ENCODE measurements at places on chromosomes 1 and 21.

DNA sequence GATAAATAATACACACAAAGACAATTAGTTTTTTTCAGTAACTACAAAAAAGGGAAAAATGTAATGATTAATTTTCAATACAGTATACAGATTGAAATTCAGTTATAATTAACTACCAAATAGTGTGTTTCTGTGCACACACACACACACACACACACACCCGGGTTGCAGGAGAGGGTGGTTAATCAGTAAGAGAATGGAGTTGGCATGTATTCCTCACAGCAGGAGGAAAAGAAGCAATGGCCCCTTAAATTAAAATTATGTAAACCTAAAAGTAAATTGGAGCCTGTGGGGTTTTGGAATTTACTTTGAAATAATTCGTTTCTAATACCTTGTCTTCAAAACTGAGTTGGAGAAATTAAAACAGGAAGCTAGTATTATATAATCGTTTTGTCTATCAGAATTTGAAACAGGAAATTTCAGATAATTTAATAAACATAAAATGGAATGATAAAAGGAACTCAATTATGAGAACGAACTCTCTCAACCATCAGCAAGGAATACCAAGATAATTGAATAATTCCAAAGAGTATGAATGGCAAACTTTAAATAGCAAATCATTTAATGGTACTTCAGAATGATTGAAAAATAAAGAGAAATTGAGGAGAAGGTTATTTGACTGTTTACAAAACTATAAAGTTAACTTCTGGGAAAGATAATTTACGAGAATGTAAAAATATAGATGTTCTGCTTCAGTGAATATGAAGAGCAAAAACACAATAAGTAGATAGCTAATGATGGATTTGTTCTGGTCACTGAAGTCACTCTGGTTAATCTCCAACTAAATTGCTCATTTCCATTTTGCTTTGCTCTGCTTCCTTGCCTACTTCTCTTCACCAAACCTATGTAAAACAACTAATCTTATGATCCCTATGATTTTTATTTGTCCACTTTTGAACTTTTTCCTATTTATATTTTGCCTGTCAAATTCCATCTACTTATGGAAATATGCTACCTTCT is 547.9 kb upstream of the ZP4 start:
- no peak for DNase-seq

DNA sequence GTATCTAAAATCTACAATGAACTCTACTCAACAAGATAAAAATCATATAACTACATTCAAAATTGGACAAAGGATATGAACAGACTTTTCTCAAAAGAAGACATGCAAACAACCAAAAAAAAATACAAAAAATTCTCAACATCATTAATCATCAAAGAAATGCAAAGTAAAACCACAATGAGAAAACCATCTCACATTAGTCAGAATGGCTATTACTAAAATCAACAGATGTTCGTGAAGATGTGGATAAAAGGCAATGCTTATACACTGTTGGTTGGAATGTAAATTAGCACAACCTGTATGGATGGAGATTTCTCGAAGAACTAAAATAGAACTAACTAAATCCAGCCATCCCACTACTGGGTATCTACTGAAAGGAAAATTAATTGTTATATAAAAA is 1080.8 kb downstream of the AMY1C start:
- no peak for DNase-seq

- DNase-seq: no peak
These were observed 198.5 kb downstream of the SMYD3 start for GRCh38 chr1:246308533-246309075.

- peak; percentile 84 for DNase-seq
These were observed 70.6 kb downstream of the CLSTN1 start for GRCh38 chr1:9753121-9753531.

Measured in fibroblast of skin of right biceps (primary cell).